ENCODE measurements at places on chromosomes 7 and 10. TPM values are rescaled to one million over a fixed set of nuclear protein-coding genes. Genes with fewer than 3 reads are reported as not detected.

The GDF10 gene
- total RNA-seq, result 44.9 TPM

The GDF2 gene
- not detected for total RNA-seq

The AKR1B1 gene
- total RNA-seq, result 235 TPM

The WDR91 gene
- 14.1 TPM for total RNA-seq

The ADGRA1 gene
- not detected for total RNA-seq

The ADAM8 gene
- total RNA-seq, result 1.2 TPM

The SAMD9L gene
- total RNA-seq, result 21.0 TPM

The CCT6A gene
- total RNA-seq, result 186 TPM

The CDHR1 gene
- not detected for total RNA-seq

The C10orf105 gene
- not detected for total RNA-seq

The GAD2 gene
- total RNA-seq, result not detected

The SHLD2 gene
- total RNA-seq, result 33.5 TPM

The ADAM22 gene
- total RNA-seq, result 1.0 TPM

The TNS3 gene
- 27.5 TPM for total RNA-seq

The LRRN3 gene
- total RNA-seq, result 3.2 TPM

The MRPS17 gene
- 12.8 TPM for total RNA-seq

The C1QL3 gene
- not detected for total RNA-seq

The BMPR1A gene
- 68.1 TPM for total RNA-seq

The NKX2-3 gene
- not detected for total RNA-seq

The NCF1 gene
- total RNA-seq, result not detected

The CALN1 gene
- not detected for total RNA-seq

The COL28A1 gene
- total RNA-seq, result not detected

The NEUROG3 gene
- total RNA-seq, result not detected

The PHKG1 gene
- total RNA-seq, result 0.99 TPM

The MYH16 gene
- total RNA-seq, result not detected

The PON1 gene
- total RNA-seq, result not detected

The CPN1 gene
- total RNA-seq, result not detected

The GRM3 gene
- total RNA-seq, result not detected

The C7orf33 gene
- not detected for total RNA-seq

The ZNHIT1 gene
- 89.0 TPM for total RNA-seq

The ZNF22 gene
- total RNA-seq, result 9.3 TPM

The NME8 gene
- not detected for total RNA-seq

The EN2 gene
- not detected for total RNA-seq
